ENCODE measurements at places on chromosomes 6 and 20. TPM values are rescaled to one million over a fixed set of nuclear protein-coding genes. Genes with fewer than 3 reads are reported as not detected.

Gene PRELID3B
- polyA plus RNA-seq: 72.7 TPM

Gene DNMT3B
- polyA plus RNA-seq: 9.9 TPM

Gene DDX43
- polyA plus RNA-seq: 0.67 TPM

Gene CCM2L
- 9.2 TPM for polyA plus RNA-seq

Gene GPR6
- polyA plus RNA-seq: not detected

Gene SNAP91
- 0.63 TPM for polyA plus RNA-seq

Gene COL11A2
- polyA plus RNA-seq: 4.8 TPM

Gene SKIC2
- 54.8 TPM for polyA plus RNA-seq

Gene PNLDC1
- polyA plus RNA-seq: 0.19 TPM

Gene EYS
- 0.82 TPM for polyA plus RNA-seq

Gene NHLRC1
- polyA plus RNA-seq: 2.3 TPM

Gene PPP1R3D
- polyA plus RNA-seq: 5.6 TPM

Gene DEFB132
- polyA plus RNA-seq: not detected

Gene ASIP
- 0.76 TPM for polyA plus RNA-seq

Gene RSPO3
- 15.2 TPM for polyA plus RNA-seq

Gene OXT
- 1.0 TPM for polyA plus RNA-seq

Gene LRP11
- 33.5 TPM for polyA plus RNA-seq

Gene CD24
- polyA plus RNA-seq: 843 TPM

Gene SLC16A10
- polyA plus RNA-seq: 33.8 TPM
